ENCODE measurements at places on chromosomes 12 and 14.

DNA sequence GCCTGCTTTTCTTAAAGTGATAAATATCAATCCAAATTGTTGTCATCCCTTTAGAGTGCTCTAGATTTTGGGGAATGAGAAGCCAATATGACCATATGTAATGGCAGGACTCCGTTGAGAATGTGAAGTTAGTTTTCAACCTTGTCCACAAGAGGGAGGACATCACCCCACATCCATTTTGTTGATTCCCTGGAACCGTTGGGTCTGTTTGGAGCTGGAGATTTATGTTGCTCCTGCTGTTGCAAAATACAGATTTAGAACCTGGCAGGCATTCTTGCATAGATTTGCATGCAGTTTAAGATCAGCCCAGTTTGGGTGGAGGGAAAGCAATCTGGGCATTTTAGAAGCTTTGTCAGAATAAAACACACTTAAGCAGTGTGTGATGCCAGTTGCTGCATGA is 620.1 kb downstream of the NRXN3 start:
- no peak for DNase-seq

GRCh38 chr12:56271031-56271430 is 4.3 kb downstream of the COQ10A start:
- peak; percentile 16 for DNase-seq

DNA sequence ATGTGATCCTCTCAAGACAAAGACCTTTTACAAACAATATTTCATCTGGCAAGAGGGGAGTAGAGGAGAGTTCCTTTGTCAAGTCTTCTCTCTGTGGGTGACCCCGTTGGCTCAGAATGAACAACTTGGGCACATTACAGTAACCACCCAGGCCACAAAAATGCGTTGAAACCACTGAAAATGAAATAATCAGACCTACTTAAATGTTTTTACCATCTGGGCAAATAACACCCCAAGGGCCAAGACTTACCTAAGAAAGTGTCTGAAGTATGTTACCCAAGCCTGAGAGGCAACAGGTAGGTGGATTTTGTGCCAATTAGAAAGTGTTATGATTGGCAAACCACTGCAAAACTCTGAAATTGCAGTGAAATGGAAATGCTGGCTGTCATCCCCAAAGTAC is 1.3 kb downstream of the TC2N start:
- peak; percentile 43 for DNase-seq

GRCh38 chr12:96864335-96864734 is 42.7 kb upstream of the NEDD1 start:
- no peak for DNase-seq

DNA sequence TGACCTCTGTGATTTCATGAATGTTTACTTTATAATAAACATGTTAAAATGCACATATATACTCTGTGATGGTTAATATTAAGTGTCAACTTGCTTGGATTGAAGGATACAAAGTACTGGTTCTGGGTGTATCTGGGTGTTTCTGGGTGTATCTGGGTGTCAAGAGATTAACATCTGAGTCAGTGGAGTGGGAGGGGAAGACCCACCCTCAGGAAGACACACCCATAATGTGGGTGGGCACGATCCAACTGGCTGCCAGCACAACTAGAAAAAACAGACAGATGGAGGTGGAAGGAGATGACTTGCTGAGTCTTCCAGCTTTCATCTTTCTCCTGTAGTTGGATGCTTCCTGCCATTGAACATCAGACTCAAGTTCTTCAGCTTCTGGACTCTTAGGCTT is 11.9 kb downstream of the NUP37 start:
- no peak for DNase-seq

DNA sequence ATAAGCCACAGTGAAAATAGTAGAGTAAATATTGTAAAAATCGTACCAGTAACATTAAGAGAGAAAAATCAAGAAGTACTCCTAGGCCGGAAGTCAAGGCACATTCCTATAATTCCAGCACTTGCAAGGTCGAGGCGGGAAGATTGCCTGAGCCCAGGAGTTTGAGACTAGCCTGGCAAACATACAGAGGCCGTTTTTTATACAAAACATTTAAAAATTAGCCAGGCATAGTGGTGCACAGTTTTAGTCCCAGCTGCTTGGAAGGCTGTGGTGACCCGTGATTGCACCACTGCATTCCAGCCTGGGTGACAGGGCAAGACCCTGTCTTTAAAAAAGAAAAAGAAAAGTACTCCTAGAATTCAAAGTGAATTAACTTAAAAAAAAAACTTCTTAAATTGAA is 341.8 kb downstream of the C12orf50 start:
- no peak for DNase-seq

DNA sequence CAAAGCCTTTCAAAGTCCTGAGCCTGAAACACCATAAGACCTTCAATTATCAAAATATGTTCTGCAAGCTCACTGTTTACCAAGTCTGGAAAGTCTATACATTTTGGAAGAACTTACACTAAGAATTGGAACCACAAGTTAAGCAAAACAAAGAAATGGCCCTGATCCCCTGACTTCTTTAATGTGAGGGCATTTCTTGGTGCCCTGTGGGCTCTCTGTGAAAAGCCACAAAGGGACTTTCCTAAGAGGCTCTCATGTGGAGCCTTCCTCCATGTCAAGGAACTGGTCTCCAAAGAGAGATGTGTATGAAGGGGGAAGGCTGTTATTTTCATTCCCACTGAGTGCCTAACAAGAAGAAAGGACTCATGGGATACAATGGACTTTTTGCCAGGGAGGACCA is 13.5 kb upstream of the MYH6 start:
- no peak for DNase-seq
